Astrocyte of the spinal cord (primary cell): ENCODE measurements at places on chromosomes 16 and 17.
A peak's percentile ranks its signal among the peaks of the same experiment; 100 is the strongest.

DNA sequence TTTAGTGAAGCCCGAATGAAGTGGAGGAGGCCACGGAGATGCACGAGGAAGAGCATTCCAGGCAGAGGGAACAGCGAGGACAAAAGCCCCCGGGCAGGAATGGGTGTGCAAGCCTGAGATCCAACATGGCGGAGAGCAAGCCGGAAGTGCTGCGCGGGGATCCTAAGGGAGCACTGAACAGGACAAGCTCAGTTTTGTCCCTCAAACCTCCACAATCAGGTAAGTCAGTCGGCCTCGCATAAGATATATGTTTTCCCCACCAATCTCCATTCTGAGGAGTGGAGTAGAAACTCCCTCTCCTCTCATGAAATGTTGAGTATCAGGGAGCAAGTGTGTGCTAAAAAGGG, 32.9 kb upstream of the USP22 start:
- DNase-seq: no peak

DNA sequence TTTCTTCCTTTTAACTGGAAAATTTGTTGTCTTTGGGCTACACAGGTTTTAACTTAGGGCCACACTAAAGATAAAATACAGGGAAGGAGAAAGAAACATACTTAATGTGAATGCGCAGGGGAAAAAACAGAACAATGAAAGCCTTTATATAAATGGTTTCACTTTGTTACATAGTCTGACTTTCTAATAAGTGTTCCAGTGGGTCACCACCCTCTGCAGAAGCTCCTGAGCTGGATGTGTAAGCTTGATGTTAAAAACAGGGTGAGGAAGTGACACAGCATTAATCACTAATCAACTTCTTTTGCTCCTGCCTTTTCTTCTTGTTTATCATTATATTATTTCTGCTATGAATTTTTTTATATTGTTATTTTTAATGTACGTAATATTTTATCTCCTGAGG, 445.6 kb upstream of the CA10 start:
- DNase-seq: no peak

DNA sequence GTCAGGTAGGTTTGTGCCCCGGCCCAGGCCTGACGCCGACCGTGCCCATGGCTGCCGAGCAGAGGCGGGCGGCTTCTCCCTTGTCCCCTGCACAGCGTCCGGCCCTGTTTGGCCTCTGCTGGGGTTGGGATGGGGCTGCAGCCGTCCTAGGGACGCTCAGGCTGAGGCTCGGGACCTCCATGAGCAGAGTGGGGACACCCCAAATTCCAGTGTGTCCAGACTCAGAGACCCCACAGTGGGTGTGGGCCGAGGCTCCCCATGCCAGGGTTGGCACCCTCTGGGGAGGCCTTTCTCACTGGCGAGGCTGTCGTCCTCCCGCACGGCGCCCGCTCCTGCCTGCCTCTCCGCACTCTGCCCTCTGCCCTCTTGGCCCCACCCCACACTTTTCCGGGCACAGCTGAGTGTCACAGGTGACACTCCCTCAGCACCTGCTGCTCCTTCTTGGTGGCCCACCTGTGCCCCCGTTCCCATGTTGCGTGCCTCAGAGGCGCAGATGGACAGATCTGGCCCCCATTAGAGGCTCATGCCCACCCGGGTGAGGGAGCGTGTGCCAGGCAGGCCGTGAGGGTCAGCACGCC, 16.1 kb downstream of the TRAF7 start:
- no peak for DNase-seq

DNA sequence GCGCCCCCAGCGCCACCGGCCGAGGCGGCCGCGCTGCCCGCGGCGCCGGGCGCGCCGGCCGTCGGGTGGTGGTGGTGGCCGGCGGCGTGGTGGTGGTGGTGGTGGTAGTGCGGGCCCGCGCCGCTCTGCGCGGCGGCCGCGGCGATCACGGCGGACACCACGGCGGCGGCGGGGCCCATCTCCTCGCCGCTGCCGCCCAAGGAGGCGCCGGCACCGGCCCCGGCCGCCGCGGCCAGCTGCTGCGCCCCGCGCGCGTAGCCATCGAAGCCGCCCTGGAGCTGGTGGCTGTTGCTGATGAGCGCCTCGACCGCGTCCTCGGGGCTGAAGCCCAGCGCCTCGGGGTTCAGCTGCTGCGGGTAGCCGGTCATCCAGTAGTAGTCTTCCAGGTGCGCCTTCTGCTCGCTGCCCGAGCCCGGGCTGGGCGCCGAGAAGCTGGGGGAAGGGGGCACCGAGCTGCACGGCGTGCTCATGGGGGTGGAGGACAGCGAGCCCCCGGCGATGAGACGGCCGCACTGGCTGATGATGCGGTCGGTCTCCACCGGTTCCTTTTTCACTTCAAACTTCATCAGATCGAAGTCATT, 1.2 kb downstream of the MAF start:
- no peak for DNase-seq

GRCh38 chr17:42779936-42780850, at the start of gene WNK4:
Gene WNK4, plus strand, starts transcription at chr17:42780610. Its CDS starts 89 bp downstream, at chr17:42780699.
- peak; percentile 43 for DNase-seq

DNA sequence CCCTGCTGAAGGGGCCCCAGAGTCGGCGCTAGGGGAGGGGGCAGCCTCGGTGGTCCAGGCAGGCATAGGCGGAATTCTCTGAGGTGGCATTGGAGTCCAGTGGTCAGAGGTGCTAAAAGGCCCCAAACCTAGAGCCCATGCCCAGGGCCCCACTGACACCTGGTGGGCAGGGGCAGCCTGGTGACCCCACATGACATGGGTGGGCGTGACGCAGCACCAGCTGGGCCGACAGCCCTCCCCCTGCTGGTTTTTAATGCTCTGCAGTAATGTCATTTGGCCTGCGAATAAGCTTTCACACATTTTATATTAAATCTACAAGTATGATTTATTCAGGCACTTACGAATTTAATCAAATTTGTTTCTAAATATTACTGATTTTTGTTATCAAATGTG, 2.1 kb upstream of the RNPS1 start:
- no peak for DNase-seq

GRCh38 chr16:1858189-1858865, 13.6 kb downstream of the MEIOB start:
- DNase-seq: peak; percentile 27

- DNase-seq: peak; percentile 96
Measured at GRCh38 chr17:40956401-40957254, 10.1 kb downstream of the KRT39 start.

- no peak for DNase-seq
Measured at GRCh38 chr16:49453983-49454382, 80.4 kb downstream of the C16orf78 start.

- DNase-seq: peak; percentile 31
Measured at GRCh38 chr16:89115216-89115861, 21.7 kb downstream of the ACSF3 start.
